IMR-90 (cell line): ENCODE measurements at places on chromosomes 16 and 17. TPM values are rescaled to one million over a fixed set of nuclear protein-coding genes. Genes with fewer than 3 reads are reported as not detected.
A peak's percentile ranks its signal among the peaks of the same experiment; 100 is the strongest.

DNA sequence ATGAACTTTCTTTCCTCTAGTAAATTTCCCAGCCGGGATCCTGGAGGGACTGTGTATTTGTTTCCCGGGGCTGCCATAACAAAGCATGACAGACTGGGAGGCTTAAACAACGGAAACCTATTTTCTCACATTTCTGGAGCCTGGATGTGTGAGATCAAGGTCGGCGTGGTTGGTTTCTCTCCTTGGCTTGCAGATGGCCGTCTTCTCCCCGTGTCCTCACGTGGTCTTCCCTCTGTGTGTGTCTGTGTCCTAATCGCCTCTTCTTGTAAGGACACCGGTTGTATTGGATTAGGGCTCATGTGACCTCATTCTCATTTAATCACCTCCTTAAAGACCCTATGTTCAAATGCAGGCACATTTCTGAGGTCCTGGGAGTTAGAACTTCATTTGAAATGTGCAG is 22.0 kb upstream of the USP10 start:
- no peak overlapping the region for H3K4me3 ChIP-seq
- no peak for DNase-seq
- no peaks in the 10 kb centered on the region for H3K36me3 ChIP-seq
- H3K27ac ChIP-seq: no peak overlapping the region
- H3K4me1 ChIP-seq: peaks cover 7% of the 10 kb centered on the region

DNA sequence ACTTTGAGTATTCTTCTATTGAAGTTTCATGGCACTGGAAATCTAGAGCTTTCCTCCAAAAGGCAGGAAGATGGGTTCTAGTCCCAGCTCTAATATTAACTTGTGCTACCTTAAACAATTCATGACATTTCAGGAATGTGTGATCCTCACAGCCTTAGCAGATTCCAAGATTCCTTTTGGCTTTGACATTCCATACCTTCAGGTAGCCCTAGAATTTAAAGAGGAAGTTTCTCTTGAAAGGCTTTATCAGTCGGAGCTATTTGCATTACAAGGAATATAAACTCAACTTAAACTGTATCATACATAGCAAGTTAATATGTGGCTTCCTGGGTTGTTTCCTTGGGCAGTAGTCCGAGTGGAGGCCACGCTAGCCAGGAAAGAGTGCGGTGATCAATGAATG is 330.0 kb downstream of the SHISA9 start:
- no peak overlapping the region for H3K4me3 ChIP-seq
- no peaks in the 10 kb centered on the region for H3K27me3 ChIP-seq
- H3K4me1 ChIP-seq: no peaks in the 10 kb centered on the region
- no peak for DNase-seq
- H3K27ac ChIP-seq: no peak overlapping the region

DNA sequence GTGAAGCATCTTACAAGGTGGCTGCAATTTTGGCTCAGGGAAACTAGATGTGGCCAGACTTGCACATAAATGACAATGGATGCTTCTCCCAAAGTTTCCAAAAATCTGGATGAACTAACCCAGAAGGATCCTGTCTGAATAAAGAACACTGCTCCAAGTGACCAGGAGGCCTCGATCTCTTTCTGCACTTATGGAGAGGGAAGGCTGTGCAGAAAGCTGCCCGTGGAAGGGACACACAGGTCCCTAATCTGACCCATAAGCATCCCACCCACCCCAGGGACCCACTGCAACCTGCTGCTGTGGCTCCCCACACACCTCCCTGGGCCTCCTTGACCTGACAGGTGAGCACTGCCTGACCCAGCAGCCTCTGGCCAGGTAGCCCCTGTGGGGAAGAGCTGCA is 74.6 kb upstream of the SEC14L1 start:
- no peaks in the 10 kb centered on the region; the same call in 1 of the 2 replicates for H3K4me1 ChIP-seq
- no peak overlapping the region for H3K4me3 ChIP-seq
- H3K27ac ChIP-seq: no peak overlapping the region
- H3K27me3 ChIP-seq: peaks cover 45% of the 10 kb centered on the region

DNA sequence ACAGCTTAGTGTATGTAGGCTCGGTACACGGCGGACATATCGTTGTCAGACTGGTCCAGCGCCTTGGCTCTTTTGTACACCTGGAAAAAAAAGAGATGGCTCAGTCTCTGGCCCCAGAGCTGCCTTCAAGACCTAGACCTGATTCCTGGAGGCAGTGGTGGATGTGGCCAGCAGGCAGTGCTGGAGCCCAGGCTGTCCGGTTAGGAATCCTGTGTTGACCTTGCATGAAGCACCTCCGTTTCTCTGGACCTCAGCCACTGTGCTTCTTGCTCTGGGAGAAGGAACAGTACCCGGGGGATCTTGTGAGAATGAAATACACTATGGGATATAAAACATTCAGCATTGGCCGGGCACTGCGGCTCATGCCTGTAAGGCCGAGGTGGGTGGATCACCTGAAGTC is 2.8 kb upstream of the ROGDI start:
- DNase-seq: no peak
- H3K36me3 ChIP-seq: peaks cover 31% of the 10 kb centered on the region
- peaks cover 5% of the 10 kb centered on the region; the same call in 1 of the 2 replicates for H3K4me1 ChIP-seq
- H3K27me3 ChIP-seq: no peaks in the 10 kb centered on the region

GRCh38 chr16:2091547-2092255 is 43.9 kb downstream of the TSC2 start:
- H3K4me3 ChIP-seq: no peak overlapping the region
- no peak for DNase-seq
- peaks cover 87% of the 10 kb centered on the region for H3K36me3 ChIP-seq
- H3K27ac ChIP-seq: no peak overlapping the region

The KRTAP4-6 gene
- not detected in 2 replicates for total RNA-seq

GRCh38 chr17:31915456-31916100 is 14.1 kb upstream of the UTP6 start:
- H3K27me3 ChIP-seq: no peaks in the 10 kb centered on the region
- no peaks in the 10 kb centered on the region for H3K36me3 ChIP-seq
- no peak overlapping the region for H3K4me3 ChIP-seq
- peaks cover 8% of the 10 kb centered on the region for H3K4me1 ChIP-seq
- no peak overlapping the region for H3K27ac ChIP-seq

The RPGRIP1L gene
- 10.4 and 18.3 TPM in 2 replicates for total RNA-seq

- peaks cover 10% of the 10 kb centered on the region for H3K4me1 ChIP-seq
- no peaks in the 10 kb centered on the region for H3K36me3 ChIP-seq
- no peak overlapping the region for H3K4me3 ChIP-seq
These were observed 17.1 kb downstream of the CDH5 start for GRCh38 chr16:66383551-66383950.

- H3K4me1 ChIP-seq: no peaks in the 10 kb centered on the region; the same call in 1 of the 2 replicates
- H3K27ac ChIP-seq: no peak overlapping the region
- no peak for DNase-seq
- H3K36me3 ChIP-seq: peaks cover 4% of the 10 kb centered on the region; the same call in 1 of the 2 replicates
- H3K27me3 ChIP-seq: no peaks in the 10 kb centered on the region
These were observed 33.4 kb downstream of the SNX29 start for GRCh38 chr16:12009922-12010321.

The ST3GAL2 gene
- 16.4 and 17.4 TPM in 2 replicates for total RNA-seq

DNA sequence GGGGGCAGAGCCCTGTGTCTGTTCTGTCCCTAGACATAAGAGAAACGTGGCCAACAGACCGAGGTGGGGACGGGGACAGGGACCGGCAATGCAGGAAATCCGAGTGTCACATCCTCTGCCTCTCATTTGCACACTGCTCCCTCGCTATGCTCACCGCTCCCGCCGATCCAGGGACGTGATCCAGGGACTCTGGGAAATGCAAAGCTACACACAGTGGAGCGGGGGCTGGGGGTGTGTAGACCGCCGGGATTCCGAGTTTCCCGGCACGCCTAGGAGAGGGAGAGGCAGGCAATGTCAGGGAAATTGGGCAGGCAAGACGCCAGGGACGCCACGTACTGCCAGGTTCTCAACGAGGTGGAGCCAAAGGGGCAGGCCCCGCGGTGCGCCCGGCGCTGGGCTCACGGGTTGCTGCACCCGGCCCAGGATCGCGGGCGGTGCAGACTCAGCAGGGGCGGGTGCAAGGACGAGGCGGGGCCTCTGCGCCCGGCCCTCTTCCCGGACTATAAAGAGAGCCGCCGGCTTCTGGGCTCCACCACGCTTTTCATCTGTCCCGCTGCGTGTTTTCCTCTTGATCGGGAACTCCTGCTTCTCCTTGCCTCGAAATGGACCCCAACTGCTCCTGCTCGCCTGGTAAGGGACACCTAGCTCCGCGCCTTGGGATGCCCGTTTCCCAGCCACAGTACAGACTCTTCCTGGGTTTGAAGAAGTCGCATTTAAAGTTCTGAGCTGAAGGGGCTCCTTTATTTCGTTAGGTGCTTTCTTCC is at the start of gene MT1X:
TSS of gene MT1X (plus strand) at position 532 of the 764 bp plus-strand sequence. CDS start at position 603, 71 bp downstream.
- H3K36me3 ChIP-seq: no peaks in the 10 kb centered on the region; the same call in 1 of the 2 replicates
- peak within 1 kb of the TSS; percentile 50 for H3K27ac ChIP-seq
- peak within 1 kb of the TSS; percentile 58 for H3K4me3 ChIP-seq
- H3K27me3 ChIP-seq: peaks cover 7% of the 10 kb centered on the region
- peak; percentile 77 for DNase-seq
- H3K4me1 ChIP-seq: peaks cover 7% of the 10 kb centered on the region; the same call in 1 of the 2 replicates

The C17orf113 gene
- total RNA-seq: under 0.01 TPM in 1 of 2 replicates, not detected in the other

DNA sequence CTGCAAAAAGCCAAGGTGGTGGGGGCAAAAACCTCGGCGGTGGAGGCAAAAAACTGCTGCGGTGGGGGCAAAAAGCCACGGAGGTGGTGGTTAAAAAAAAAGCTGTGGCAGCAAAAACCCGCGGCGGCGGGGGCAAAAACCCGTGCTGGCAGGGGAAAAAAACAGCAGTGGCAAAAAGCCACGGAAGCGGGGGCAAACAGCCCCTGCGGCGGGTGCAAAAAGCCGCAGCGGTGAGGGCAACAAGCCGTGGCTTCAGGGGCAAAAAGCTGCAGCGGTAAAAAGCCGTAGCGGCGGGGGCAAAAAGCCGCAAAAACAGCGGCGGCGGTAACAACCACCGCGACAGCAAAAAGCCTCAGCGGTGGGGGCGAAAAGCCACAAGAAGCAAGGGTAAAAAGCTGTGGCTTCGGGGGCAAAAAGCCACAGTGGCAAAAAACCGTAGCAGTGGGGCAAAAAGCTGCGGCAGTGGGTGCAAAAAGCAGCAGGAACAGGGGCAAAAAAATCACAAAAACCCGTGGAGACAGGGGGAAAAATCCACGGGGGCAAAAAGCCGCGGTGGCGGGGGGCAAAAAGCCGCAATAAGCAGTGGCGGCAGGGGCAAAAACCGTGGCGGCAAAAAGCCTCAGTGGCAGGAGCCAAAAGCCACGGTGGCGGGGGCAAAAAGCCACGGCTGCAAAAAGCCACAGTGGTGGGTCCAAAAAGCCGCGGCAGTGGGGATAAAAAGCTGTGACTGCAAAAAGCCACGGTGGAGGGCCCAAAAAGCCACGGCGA is 193.7 kb downstream of the SHCBP1 start:
- no peaks in the 10 kb centered on the region for H3K27me3 ChIP-seq
- no peak overlapping the region for H3K27ac ChIP-seq
- no peak for DNase-seq
- no peaks in the 10 kb centered on the region for H3K4me1 ChIP-seq
- H3K4me3 ChIP-seq: no peak overlapping the region
- H3K36me3 ChIP-seq: no peaks in the 10 kb centered on the region

- no peak overlapping the region for H3K27ac ChIP-seq
- no peaks in the 10 kb centered on the region for H3K4me1 ChIP-seq
- H3K36me3 ChIP-seq: no peaks in the 10 kb centered on the region
- no peak for DNase-seq
- H3K4me3 ChIP-seq: peak overlapping the region; percentile 40; the same call in 1 of the 2 replicates
- H3K27me3 ChIP-seq: peaks cover 2% of the 10 kb centered on the region; the same call in 1 of the 2 replicates
These were observed 55.6 kb upstream of the ALOX12 start for GRCh38 chr17:6940186-6940649.

The NTHL1 gene
- 22.8 and 28.1 TPM in 2 replicates for total RNA-seq

DNA sequence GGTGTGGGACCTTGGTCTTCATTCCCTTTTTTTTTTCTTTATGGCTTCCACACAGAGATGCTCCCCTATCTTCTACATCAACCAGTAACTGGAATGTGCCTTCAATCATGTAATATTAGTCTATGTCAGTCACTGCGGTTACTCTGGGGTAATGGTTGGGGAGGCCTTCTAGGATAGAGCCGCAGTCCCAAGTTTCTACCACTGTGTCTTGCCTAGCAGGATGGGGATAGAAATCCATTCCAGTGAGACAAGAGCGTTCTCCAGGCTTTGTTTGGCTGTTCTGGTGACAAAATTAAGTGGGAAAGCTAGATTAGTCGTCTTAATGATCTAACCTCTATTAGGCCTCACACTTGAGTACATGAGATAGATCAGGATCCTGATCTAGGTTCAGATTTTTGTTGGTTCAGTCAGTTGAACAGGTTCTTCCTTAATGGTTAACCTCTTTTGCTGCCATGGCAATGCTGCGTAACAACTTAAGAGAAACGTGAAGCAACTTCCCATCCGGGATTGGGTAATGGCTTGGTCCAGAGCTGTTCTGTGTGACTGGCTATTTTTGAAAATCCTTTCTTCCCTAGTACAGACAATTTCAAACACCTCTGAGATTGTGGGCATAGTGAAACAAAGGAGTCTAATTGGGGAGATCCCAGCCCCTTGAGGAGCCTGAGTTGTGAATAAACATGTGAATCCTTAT is 8.7 kb downstream of the MSL1 start:
- no peak overlapping the region for H3K27ac ChIP-seq
- H3K4me1 ChIP-seq: no peaks in the 10 kb centered on the region
- DNase-seq: no peak
- H3K4me3 ChIP-seq: no peak overlapping the region
- peaks cover 69% of the 10 kb centered on the region for H3K36me3 ChIP-seq

The PMFBP1 gene
- under 0.01 TPM in 1 of 2 replicates, not detected in the other for total RNA-seq

The NPTX1 gene
- total RNA-seq: 20.8 and 23.3 TPM in 2 replicates

DNA sequence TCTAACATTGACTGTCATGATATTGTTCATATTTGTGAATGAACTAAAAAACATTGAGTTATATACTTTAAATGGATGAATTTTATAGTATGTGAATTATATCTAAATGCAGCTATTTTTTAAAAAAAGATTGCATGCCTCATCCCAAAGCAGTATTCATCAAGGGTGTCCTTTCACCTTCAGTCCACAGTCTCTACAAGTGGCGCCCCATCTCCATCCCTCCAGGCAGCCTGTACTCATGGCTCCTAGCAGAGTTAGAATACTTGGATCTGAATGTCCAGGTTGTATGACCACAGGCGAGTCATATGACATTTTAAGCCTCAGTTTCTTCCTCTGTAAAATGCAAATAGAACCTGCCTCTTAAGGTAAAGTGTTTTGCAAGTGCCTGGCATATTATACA is 69.8 kb downstream of the TMEM100 start:
- no peaks in the 10 kb centered on the region for H3K4me1 ChIP-seq
- H3K27me3 ChIP-seq: no peaks in the 10 kb centered on the region; the same call in 1 of the 2 replicates
- H3K36me3 ChIP-seq: no peaks in the 10 kb centered on the region
- no peak for DNase-seq

GRCh38 chr16:57935904-57936303 is 35.0 kb downstream of the CNGB1 start:
- H3K27ac ChIP-seq: no peak overlapping the region
- H3K4me3 ChIP-seq: no peak overlapping the region
- H3K4me1 ChIP-seq: no peaks in the 10 kb centered on the region
- no peak for DNase-seq

- no peak for DNase-seq
- no peak overlapping the region for H3K4me3 ChIP-seq
- no peak overlapping the region for H3K27ac ChIP-seq
- H3K27me3 ChIP-seq: no peaks in the 10 kb centered on the region; the same call in 1 of the 2 replicates
- peaks cover 2% of the 10 kb centered on the region for H3K4me1 ChIP-seq
These were observed 203.7 kb upstream of the COX10 start for GRCh38 chr17:13865650-13866049.
